ENCODE measurements at places on chromosomes 3 and 15.

- peak; percentile 1 for DNase-seq
Measured at GRCh38 chr3:134721214-134721613, 70.4 kb upstream of the KY start.

DNA sequence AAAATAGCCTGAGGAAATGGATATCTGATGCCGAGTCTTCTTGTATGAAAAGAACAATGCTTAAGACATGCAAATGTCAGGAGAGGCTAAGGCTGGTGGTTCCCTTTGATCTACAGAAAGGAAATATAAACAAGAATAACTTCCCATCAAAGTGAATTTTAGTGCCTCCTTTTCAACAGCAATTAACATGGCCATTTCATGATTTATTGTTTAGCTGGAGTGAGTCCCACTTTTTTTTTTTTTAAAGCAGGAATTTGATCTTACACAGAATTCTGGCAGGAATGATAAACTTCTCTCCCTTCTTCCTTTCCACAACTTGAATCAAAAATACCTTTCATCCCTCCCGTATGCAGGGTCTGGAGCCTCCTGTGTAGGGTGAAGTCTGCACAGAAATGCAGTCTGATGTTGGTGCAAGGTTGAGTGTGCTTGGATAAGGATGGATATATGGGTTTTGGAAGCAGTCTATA is 287.0 kb downstream of the MEX3B start:
- no peak for DNase-seq

GRCh38 chr3:170270282-170270881 is 48.2 kb downstream of the PRKCI start:
- DNase-seq = no peak

DNA sequence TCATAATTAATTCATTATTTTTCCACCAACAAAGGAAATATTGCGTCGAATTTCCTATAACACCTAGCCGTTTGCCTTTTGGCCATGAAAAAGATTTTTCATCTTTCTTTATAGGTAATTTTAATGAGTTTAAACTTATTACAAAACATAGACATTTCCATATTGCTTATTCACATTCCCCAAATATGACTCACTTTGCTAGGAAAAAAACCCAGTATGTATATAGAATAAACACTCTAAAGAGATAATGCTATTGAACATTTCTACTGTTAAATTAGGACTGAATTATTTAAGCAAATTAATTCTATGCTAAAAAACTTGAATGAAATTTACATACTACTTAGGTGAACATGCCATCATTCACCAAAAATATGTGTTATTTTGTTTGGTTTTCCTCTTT is 16.2 kb downstream of the ZPLD1 start:
- no peak for DNase-seq

GRCh38 chr3:190811775-190812480 is 50.6 kb downstream of the GMNC start:
- peak; percentile 62 for DNase-seq

DNA sequence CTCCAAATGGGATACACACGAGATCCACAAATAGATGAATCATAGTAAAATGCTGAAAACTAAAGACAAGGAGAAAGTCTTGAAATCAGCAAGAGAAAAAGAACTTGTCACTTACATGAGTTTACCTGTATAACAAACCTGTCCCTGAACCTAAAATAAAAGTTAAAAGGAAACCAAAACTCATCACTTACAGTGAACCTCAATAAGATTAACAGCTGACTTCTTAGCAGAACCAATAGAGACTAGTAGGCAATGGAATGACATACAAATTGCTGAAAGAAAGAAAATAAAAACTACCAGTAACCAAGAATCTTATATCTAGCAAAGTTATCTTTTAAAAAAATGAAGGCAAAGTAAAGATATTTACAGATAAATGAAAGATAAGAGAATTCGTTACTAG is 27.4 kb downstream of the SEC22A start:
- no peak for DNase-seq

DNA sequence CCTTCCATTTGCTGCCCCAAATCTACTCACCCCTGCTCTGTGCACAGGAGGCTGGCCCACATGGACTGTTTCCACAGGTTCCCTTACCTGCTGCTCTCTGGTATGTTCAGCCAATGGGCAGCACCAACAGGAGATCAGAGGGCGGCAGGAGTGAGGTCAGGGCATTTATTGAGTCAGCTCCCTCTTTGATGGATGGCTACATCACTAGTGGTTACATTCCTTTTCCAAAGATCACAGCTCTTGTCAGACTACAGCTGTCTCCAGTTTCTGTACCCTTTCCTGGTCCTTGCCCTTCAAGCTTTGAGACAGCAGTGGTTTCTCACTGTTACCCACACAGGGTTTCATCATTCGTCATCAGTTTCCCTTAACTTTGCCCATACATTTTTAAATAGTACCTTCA is 325.1 kb downstream of the SUCLG2 start:
- DNase-seq = no peak

DNA sequence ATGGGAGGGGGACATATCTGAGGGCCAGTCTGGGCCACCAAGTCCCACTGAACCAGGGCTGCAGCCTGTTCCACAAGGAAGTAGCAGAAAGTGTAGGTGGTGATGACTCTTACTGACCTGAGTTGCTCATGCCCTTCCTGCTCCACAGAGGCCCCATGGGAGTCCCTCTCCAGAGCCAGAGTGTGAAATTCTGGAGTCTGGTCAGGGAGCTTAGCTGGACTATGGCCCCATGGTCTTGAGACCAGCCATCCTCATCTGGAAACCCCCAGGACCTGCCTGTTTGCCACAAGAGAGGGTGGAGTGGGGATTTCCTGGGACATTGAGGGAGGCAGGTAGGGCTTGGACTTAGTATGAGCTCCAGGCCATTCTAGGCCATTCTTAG is 3.0 kb downstream of the SPINT1 start:
- DNase-seq = peak; percentile 89

GRCh38 chr3:107523539-107524325 is 970 bp downstream of the BBX start:
- peak; percentile 26 for DNase-seq

DNA sequence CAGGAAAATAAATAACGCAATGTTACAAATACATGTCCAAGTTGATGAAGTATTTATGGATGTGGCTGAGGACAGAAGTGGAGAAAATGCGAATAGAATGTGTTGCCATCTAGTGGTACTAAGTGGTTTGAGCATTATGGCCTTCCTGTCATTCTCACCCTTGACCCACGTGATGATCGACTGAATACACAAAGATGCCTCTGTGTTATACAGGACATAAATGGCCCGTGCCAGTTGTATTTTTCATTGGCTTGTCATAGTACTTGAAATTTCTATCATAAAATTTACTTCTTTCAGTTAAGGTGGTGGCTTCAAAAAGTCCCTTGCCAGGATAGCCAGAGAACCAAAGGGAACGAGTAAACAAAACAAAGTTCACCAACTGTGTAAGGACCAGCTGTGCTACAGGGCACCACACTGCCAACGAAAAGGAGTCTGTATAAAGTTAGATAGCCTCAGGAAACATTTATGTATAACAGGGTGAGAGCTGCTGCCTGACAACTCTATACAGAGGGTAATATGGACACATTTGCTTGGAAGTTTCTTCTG is 103.7 kb downstream of the MYH15 start:
- peak; percentile 60 for DNase-seq

DNA sequence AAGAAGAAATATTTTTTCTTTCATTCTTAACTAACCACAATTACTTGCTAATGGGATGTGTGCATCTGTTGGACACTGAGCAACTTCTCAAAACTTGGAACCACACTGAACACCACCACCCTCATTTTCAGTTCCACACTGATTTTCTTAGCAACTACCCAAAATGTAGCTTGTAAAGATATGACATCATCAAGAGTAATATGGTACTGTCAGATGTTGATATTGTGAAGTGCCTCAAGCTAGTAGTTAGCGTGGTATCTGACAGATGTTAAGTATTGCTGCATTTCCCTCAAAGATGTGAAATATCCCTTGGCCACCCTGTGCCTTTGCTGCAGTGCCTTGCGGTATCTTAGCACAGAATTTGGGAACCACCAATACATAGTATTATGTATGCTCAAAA is 9.3 kb downstream of the RFTN1 start:
- DNase-seq = peak; percentile 92

GRCh38 chr3:10204921-10205320 is 40.2 kb downstream of the IRAK2 start:
- no peak for DNase-seq

GRCh38 chr3:43753741-43754715 is 63.3 kb downstream of the ABHD5 start:
- no peak for DNase-seq

GRCh38 chr3:45957586-45957985 is 14.3 kb downstream of the CXCR6 start:
- peak; percentile 16 for DNase-seq

DNA sequence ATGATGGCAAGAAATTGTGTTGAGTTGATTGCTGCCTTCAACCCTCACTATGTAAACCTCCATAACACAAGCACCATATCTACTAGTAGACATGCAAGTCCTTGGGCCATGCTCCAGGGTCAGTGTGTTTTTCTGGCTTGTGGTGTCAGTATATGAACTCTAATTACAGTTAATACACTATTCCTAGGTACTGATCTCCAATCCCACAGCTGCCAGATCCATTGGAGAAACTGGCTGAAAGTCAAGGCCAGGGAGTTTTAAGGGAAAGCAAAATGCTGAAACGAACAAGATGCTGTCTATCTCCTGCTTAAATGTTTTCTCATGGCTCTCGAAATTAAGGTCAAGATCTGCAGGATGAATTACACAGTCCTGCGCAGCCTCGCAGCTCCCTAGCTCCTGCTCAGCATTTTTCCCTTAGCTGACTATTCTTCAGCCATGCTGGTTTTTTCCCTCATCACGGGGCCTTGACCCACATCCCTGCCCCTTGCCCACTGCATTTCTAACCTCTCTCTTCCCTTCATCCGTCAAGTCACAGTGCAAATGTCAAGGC is 425.0 kb upstream of the ADAMTS9 start:
- no peak for DNase-seq

DNA sequence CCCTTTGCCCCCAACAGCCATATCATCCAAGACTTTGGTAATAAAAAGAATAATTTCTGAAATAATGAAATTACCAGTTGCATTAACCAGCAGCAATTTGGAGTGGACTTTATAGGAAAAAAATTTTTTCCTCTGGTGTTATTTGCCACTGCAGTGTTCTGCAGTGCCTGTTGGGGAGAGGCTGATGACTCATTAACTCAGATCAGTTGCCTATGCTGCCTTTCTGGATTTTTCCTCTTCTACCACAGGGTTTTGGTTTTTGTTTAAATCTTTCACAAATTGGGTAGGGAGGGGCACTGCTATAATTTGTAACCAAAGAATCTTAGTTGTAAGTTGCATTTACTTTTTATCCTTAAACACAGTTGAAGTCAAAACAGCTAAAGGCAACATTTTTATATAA is 22.7 kb downstream of the ATP6V1A start:
- peak; percentile 43 for DNase-seq

DNA sequence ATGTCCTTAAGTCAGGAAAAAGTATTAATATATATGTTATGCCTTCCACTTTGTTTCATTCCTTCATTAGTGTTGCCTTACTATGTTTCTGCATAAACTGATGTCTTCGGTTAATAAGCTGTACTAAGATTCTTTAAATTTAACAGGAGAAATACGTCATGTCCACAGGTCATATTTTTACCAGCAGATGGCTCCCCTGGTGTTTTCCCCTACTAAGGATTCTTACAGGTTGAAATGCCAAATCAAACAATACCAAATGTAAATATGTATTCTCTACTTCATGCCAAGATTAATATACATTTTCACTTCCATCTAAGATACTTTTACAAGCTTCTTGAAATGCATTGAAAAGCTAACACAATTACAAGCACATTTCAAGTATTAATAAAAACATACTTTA is 1602.1 kb downstream of the SI start:
- no peak for DNase-seq

GRCh38 chr15:69659454-69660050 is 206.9 kb downstream of the RPLP1 start:
- DNase-seq = no peak

DNA sequence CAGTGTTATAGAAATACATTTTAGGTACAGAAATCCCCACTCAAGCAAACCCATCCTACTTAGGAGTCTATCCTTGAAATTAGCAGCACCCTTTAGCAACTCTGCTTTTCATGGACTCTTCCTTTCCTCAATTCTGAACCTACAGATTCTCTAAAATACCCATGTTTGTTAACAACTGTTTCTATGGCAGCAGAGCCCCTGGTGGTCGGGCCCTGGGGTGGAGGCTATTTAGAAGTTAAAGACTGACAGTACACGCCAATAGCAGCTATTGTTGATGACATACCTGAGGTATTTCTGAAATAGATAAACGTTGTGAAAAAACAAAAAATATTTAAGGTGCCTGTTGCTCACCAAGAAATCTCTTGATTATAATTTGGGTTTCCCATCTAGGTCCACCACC is 23.4 kb upstream of the NRG4 start:
- DNase-seq = no peak

DNA sequence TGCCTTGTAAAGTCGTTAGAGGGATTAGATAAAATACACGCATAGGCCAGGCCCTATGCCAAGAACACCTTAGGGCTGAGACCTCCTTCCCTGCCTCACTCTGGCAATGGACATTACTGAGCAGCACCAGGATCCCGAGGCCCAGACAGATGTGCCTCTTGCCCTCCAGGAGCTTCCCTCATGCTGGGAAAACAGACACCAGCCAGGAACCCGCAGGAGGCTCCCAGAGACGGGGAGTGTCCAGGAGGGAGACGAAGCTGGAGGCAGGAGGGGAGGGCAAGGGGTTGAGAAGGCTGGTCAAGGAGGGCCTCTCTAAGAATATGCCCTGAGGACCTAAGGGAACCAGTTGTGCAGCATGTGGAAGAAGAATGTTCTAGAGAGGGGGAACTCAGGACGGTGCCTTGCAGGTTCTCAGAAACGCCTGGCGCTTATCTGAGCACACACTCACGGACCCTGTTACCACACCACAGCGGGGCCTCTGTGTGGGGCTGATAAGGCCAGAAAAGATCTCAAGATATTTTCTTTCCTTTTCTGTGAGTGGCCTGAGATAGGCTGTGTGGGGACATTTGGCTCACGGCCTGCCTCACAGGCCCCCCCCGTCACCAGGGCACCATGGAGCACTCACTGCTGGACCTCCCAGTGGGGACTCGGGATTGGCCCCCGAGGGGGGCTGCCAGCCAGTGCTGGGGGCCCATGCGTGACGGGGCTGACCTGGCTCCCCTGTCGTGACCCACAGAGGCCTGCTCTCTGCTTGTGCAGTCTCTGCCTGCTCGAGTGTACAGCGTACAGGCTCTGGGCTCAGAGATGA is 22.0 kb upstream of the CYP11A1 start:
- no peak for DNase-seq

- peak; percentile 89 for DNase-seq
Measured at GRCh38 chr3:19931180-19931692, 2.8 kb downstream of the EFHB start.

DNA sequence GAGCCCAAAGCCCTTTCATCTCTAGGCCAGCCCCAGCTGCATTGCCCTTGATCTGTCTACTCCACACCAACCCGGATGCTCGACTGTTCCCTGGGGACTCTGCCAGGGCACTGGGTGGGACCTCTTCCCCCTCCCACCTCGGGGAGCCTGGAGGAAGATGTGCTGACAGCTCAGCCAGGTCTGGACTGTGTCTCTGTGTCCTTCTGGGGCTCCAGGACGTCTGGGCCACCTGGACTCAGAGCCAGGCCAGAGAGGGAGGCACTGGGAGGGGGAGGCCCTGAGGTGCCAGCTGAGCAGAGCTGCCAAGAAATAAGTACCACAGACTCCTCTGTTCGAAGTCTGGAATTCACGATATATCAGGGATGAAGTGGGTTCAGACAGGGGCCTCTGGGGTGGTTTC is 5.8 kb upstream of the HCN4 start:
- DNase-seq = no peak

- DNase-seq = no peak
Measured at GRCh38 chr3:60383345-60383744, 867.9 kb downstream of the FHIT start.
